Fibroblast of skin of back (primary cell): ENCODE measurements at places on chromosomes 6 and 20.

DNA sequence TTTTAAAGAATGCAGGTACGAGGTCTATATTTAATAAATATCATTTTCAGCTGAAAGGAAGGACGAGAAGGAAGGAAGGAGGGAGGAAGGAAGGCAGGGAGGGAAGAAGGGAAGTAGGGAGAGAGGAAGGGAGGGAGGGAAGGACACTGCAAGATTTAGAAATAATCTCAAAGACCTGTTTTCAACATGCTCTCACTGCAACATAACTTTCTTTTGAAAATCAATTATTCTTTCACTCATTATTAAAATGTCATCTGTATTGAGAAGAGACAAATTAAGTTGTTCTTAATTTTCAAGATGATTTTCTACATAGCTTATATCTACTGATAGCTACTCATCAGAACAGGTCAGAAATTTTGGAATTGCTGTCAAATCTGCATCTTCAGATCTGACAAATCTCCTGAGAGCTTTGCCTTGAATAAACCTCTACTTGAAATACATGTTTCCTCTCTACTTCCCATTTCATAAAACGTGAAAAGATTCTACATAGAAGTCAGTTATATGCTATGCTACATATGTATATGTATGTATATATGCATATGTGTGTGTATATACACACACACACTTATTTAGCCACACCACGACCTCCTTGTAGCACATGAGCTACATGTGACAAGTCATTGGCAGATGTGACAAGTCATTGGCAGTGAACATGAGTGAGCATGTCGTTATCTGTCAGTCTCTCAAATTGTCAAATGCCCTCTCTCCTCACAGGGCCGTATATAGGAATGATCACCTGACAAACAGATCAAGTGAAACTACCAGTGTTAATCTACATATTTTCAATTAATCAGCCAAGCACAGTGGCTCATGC lies 241.6 kb downstream of the LY86 start:
- DNase-seq = no peak

DNA sequence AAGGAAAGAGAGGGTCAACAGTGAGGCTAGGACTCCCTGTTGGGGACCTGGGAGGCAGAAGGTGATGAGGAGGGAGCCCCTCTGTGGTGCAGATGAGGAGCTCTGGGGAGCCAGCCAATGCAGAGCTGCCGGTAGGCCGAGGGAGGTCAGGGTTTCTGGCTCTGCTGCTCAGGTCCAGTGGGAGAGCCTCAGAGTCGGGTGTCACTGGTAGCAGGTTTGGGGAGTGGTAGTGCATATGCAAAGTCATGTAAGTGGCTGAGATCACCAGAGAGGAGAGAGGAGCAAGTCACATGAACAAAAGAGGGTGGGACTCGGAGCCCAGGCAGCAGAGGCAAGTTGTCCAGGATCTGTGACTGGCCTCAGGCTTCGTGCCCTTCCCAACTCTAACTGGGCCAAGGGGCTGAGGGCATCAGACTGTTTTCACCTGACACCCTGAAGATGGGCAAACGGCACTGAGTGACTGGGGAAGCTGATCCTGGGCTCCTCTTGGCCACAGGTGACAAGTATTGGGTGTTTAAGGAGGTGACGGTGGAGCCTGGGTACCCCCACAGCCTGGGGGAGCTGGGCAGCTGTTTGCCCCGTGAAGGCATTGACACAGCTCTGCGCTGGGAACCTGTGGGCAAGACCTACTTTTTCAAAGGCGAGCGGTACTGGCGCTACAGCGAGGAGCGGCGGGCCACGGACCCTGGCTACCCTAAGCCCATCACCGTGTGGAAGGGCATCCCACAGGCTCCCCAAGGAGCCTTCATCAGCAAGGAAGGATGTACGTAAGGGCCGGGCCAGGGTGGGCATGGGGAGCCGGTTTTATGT lies 6.6 kb downstream of the MMP24OS start:
- DNase-seq = peak; percentile 9

GRCh38 chr6:107704347-107705013 lies 119.6 kb downstream of the SCML4 start:
- peak; percentile 62 for DNase-seq

DNA sequence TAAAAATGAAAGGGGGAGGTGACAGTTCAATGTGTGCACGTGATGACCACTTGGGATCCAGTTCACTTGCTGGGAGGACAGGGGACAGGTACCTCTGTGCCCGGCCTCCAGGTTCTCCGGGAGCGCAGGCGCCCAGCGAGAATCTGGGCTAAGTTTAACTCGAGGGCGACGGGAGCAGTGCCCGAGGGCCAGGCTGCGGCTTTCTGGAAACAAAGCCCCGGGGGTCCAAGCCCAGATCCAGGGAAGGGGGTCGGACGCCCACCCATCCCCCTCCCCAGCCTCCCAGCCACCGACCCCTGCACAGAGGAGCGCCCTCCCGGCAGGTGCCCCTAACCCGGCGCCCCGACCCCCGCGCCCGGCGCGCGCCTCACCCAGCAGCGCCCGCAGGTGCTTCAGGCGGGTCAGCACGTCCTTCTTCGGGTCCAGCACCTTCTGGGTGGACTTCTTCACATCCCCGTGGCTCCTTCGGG lies 405 bp downstream of the RALGAPA2 start:
- DNase-seq = no peak

- no peak for DNase-seq
Observed at GRCh38 chr20:31580706-31581105, 24.4 kb upstream of the ID1 start.

GRCh38 chr6:25454136-25454535 lies 175.0 kb downstream of the CARMIL1 start:
- DNase-seq = no peak

DNA sequence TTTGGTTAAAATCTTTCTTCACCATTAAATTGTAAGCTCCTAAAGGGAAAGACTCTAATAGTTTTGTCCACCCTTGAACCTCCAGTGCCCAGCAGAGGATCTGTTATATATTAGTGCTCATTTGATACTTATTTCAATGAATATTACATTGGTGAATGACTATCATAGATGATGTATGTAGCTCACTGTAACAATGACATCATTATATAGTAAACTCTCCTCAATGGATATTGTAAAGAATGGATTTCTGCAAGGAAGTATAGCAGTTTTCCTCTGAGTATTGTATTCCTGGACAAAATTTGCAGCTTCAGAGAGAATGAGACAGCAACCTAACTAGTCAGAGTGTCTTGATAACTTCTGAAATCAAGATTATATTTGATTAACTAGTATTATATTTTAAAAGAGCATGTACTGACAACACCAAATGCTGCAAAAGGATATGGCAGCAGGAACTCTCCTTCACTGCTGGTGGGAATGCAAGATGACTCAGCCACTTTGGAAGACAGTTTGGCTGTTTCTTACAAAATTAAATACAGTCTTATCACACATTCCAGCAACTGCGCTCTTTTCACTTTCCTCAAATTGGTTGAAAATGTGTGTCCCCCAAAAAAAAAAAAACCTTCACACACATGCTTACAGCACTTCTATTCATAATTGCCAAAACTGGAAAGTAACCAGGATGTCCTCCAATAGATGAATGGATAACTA lies 189.8 kb upstream of the OPRM1 start:
- peak; percentile 11 for DNase-seq

DNA sequence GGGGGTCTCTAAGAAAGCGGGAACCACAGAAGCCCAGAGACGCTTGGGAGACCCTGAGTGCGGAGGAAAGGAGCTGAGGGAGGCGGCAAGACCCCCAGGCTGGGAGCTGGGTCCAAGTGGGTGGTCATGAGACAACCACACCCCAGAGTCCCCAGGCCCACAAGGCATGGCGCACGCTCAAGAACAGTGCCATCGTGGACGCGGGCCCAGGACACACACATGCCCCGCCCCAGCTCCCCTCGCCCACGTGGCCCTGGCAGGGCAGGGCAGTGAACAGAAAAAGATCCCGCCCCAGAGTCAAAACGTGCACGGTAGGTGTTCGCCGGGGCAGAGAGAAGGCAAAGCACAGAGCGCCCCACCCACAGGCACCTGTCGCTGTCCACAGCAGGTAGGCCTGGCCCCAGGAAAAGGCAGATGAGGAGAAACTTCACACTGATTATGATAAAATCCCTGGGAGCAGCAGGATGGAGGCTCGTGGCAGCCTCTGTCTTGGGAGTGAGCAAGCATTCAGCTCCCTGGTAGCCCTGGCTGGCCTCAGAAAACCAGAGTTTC lies 50.0 kb downstream of the BPIFB1 start:
- no peak for DNase-seq

- no peak for DNase-seq
Observed at GRCh38 chr6:161138543-161139303, 135.1 kb downstream of the AGPAT4 start.

DNA sequence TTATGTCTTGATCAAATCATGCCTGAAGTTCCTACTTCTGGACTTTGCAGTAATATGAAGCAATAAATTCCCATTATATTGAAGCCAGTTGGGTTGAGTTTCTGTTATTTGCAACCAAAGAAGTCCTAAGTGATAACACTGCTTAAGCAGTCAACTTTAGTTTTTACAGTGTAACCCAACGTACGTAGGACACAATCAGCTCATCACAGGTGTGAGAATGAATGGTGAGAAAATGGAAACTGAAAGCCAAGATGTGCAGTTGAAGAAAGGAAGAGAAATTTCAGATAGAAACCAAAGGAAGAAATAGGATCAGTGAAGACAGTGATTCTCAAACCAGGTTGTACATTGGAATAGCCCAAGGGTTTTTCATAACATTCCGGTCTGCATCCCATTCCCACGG lies 211.4 kb upstream of the ZFP64 start:
- DNase-seq = no peak

GRCh38 chr6:163526346-163526745 lies 111.8 kb downstream of the QKI start:
- no peak for DNase-seq

GRCh38 chr6:149095842-149096241 lies 221.7 kb upstream of the TAB2 start:
- DNase-seq = no peak

- DNase-seq = no peak
Observed at GRCh38 chr20:9588706-9589105, 74.3 kb downstream of the LAMP5 start.

GRCh38 chr6:80676386-80676785 lies 569.9 kb downstream of the BCKDHB start:
- DNase-seq = peak; percentile 7

DNA sequence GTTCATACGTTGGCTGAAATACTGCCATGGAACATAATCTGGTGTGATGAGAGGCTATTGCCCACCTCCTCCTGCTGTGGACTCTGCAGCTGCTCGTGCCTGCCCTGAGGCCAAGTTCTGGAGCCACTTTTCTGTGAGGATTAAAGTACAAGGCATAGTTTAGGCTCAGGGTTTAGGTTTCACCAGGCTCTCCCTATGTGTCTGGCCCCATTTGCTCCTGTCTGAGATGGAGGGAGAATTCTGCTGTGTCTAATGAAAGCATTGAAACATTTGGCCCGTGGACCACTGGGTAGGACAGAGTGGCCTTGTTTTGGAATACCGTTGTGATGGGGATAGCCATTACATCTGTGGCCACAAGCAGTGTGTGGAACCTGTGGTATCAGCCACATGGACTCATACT lies 5.9 kb downstream of the WRNIP1 start:
- DNase-seq = no peak

DNA sequence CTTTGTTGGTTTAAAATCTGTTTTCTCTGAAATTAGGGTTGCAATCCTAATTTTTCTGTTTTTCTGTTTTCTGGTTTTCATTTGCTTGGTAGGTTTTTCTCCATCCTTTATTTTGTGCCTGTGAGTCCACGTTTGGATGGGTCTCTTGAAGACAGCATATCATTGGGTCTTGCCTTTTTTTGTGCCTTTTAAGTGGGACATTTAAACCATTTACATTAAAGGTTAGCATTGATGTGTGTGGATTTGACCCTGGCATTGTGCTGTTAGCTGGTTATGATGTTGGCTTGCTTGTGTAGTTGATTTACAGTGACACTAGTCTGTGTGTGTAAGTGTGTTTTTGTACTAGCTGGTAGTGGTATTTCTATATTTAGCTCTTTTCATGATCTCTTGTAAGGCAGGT lies 28.0 kb upstream of the CST5 start:
- no peak for DNase-seq

GRCh38 chr6:143270026-143270425 lies 180.5 kb downstream of the ADAT2 start:
- DNase-seq = peak; percentile 27

- DNase-seq = peak; percentile 62
Observed at GRCh38 chr20:32538526-32538939, 46.6 kb downstream of the NOL4L start.

DNA sequence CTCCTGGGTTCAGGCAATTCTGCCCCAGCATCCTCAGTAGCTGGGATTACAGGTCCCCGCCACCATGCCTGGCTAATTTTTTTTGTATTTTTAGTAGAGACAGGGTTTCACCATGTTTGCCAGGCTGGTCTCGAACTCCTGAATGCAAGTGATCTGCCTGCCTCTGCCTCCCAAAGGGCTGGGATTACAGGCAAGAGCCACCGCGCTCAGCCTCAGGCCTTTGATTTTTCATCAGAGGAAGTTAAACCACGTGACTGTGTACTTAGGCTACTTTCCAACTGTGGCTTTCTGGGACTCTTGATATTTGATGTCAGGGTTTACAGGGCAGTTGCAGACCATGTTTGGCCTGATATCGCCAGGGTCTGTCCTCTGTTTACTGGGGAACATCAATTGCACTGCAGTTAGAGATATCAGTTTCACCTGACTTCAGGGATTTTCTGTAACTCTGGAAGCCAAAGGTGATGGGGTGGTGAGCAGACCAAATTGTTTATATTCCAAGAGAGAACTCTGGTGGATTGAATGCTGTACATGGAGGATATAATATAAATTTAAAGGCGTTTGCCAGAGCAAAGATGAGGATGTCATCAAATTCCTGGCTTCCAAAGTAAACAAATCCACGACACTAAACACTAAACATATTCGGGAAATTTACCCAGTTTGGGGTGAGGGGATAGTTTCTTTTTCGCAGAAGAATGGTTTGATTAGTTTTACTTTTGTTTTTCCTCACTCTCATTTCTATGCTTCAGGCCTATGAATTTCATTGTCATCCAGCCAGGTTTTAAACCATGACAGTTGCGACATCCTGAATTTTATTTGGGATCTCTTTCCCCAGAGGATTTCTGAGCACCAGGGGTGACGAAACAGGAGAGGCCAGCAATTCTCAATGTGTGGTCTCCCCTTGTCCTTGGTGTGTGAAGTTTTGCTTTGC lies 4.2 kb downstream of the PSMF1 start:
- DNase-seq = peak; percentile 20

DNA sequence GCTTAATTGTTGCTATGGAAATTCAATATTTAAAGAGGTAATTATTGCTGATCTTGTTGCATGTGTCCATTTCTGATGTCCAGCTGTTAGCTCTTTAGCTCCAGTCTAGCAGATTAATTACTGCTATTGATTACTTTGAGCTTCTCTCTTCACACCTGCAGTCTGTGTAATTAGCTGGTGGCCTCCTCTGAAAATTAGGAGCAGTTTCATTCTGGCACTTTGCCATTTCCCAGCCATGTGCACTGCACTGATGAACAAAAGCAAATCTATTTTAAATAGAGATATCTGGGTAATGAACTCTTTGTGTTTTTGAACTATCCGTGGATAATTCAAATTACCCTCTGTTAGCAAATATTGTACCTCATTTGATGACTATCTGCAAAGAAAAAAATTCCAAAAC lies 275.9 kb downstream of the RNF144B start:
- DNase-seq = no peak

DNA sequence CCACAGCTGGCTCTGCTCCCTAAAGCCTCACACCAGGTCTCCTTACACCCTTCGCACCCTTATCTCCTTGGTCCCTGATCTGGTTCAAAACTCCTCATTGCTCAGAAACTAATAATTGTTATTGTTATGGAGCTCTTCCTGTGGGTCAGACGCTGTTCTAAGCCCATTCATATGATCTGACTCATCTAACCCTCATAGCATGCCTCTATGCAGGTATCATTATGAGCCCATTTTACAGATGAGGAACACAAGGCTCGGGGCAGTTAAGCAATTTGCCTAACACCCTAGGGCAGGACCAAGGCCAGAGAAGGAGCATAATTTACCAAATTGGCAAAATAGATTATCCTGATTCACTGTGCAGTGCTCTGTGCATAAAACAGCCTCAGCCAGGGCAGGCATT lies 51.8 kb upstream of the CCDC167 start:
- no peak for DNase-seq
